Central memory CD8-positive, alpha-beta T cell (primary cell): ENCODE measurements at places on chromosomes 4 and X.
A peak's percentile ranks its signal among the peaks of the same experiment; 100 is the strongest.

DNA sequence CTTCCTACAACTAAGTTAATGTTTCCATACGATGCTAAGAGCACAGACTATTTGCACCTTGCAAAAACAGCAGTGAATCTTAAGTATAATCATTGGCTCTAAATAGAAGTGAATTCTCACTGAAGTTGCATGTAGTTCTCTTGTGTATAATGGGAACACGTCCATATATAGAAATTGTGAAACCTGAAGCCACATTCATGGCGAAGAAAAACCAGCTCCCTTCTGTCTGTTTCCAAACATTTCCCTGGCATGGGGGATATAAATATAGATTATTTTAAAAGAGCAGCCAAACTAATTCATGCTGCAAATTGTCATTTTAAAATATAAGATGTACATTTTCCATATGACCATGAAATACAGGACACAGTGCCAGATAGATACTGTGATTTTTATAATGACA, 71.1 kb downstream of the TRAM1L1 start:
- no peak for DNase-seq

DNA sequence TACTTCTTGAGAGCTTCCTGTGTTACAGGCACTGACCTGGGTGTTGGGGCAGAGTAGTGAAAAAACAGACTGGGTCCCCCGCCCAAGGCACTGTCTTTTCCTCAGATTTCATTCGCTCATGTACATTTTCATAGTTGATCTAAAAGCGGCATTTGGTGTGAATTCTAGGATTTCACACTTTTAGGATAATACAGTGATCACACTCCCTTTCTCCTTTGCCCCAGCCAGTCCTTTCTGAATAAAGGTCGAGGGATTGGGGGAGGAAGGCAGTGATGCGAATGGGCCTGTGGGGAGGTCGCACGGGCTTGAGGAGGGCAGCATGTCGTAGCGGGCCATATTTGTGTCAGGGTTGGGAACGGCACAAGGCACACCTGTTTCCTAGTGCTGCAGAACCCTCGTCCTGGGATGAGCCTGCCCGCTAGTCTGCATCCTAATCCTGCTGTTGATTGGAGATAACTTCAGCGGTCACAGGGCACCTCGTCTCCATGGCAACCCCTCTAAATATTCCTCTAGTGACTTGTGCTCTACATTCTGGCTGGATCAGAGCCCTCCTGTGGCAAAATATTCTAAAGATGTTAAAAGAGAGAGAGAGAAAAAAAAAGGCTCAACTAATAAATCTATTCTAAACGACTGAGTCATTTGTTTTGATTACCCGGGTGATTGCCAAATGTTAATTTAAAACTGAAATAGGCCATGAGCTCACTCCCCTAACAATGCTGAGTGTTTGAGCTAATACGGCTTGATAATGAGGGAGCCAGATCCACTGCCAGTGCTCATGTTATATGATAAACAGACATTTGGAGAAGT, 21.8 kb downstream of the FHL1 start:
- no peak for DNase-seq

- no peak for DNase-seq
Measured at GRCh38 chr4:159098482-159099127, 4.3 kb upstream of the RAPGEF2 start.

- DNase-seq, result no peak
Measured at GRCh38 chr4:150343796-150344195, 238.2 kb upstream of the MAB21L2 start.

GRCh38 chr4:158327525-158327924, 117.2 kb downstream of the TMEM144 start:
- DNase-seq, result no peak

DNA sequence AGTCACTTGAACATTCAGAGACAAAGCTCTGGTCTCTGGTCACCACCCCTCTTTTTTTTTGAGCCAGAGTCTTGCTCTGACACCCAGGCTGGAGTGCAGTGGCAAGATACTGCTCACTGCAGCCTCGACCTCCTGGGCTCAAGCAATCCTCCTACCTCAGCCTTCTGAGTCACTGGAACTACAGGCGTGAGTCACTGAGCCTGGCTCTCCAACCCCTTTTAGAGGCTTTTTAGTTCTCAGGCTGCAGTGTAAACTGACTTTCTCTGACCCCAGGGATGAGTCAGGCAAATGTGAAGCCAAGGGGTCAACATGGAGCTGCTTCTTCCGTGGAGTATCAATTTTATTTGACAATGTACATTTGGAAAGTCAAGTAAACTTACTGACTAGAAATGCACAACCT, 229.2 kb downstream of the PTTG2 start:
- no peak for DNase-seq

DNA sequence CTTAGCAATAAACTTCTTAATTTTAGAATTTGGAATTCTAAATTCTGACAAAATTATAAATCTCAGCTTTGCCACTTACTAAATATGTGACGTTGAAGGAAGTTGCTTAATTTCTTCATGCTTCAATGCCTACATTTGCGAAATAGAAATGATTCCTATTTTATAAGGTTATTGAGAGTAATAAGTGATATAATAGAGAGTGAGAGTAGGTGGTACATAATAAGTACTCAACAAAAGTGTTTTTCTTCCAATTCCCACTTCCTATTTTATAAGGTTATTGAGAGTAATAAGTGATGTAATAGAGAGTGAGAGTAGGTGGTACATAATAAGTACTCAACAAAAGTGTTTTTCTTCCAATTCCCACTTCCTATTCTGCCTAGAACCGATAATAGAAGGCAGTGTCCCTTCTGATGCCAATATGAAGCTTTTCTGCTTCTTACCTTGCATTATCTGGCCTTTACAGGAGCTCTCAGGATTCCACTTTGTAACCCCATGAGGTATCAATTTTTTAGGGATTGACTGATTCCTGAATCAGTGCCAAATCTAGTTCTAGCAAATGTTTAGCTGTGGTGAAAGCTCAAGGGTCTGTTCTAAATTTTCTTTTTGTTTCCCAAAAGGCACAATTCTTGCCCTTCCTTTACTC, 31.4 kb downstream of the VSIG4 start:
- DNase-seq, result no peak

- no peak for DNase-seq
Measured at GRCh38 chrX:28223991-28224390, 242.7 kb upstream of the DCAF8L1 start.

- DNase-seq, result no peak
Measured at GRCh38 chr4:8067274-8067936, 91.2 kb downstream of the ABLIM2 start.

DNA sequence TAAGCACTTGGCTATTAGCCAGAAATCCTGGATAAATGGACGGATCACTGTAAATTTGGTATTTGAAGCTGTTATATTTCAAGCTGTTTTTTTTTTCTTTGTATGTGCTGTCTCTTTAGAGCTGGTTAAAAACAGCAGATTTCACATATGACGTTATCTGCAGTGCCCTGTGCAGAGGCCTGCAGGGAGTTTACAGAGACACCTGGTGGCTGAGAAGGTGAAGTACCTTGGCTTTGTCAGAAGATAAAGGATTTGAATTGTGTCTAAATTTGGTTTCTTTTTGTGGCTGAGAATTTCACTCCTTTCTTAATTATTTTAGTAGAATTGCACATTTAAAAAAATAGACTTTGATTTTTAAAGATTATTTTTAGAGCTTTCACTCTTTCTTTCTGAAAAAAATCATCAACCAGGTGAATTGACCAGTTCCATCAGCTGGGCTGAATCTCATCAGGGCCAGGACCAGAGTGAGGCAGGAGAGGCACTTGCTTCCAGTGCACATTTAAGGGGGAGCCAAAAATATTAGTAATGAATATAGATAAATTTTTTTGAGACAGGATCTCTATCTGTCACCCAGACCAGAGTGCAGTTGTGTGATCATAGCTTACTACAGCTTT, 9.6 kb upstream of the CHRNA9 start:
- DNase-seq, result peak; percentile 64

DNA sequence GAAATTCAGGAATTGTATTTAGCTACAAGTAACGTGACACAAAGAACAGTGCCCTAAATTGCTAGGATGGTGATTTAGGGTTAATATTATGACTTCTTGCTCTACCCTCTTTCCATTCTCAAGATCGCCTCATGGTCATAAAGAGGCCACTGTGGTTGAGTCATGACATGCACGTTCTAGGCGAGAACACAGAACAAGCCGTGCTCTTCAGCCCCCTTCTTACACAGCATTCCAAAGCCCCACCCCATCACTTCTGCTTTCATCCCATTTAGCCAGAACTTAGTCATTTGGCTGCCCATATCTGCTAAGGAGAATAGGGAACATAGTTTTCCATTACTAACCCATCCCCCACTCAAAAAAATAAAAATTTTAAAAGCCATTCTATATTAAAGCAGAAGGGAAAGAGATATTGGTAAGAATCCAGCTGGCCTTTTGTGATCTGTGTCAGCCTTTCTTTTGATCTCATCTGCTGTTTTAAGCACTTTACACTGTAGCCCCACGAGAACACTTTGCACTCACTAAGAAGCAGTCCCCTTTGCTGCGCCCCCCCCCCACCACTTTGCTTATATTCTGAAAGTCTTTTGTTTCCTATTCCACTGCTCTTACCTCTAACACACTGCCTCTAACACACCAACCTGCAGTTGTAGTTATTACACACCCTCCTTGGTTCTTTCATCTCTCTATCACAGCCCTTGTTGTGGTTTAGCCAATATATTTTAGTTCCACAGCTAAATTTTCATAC, 28.4 kb downstream of the NPNT start:
- no peak for DNase-seq

GRCh38 chr4:22190855-22191254, 242.3 kb upstream of the KCNIP4 start:
- DNase-seq, result no peak

DNA sequence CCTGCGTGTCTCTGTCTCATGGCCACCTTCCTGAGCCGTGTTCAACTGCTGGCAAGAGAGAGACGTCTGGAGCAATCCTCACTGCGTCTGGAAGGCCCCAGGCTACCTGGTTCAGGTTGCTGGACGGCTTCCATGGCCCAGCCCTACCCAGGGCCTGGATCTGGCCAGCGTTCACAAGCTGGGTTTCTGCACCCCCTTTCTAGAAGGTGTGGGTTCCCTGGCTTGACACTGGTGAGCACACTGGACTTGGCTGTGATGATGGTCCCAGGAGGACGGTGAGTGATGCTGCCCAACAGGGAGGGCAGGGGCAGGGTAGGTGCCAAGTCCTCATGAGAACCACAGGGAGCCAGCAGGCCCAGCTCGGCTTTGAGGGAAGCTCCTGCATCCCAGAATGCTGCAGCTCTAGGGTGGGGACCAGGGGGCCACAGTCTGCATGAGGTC, 63.4 kb downstream of the HTRA3 start:
- no peak for DNase-seq

GRCh38 chr4:95548738-95549245, at the start of gene UNC5C:
TSS of gene UNC5C (minus strand) at chr4:95548973.
- no peak for DNase-seq

DNA sequence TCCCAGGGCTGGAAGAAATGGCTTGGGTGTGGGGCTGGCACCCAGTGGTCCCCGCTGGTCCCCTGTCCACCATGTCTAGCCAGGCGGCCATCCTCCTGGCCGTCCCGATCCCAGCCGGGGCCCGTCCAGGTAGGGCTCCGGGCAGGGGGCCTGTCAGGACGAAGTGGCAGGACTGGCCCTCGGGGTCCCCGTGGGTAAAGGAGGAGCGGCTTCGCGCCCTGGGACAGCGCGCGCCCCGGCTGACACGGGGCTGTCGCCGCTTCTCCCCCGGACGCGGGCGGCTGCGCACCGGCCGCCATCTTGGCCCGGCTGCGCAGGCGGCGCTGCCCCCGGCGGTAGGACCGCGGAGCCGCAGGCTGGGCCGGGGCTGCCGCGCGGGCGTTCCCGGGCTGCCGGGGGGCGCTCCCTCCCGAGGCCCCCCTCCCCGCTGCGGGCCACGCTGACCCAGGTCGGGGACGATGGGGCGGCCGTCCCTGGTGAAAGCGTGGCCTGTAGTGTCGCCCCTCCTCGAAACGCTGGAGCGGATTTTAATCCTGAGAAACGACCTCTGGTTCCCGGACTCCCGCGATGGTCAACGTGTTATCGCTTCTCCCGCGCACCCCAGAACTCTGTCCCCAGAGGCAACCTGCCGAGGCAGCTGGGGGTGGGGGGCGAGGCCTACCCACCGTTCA, 60.4 kb upstream of the BCOR start:
- no peak for DNase-seq

- DNase-seq, result no peak
Measured at GRCh38 chrX:30938295-30938694, 49.2 kb upstream of the TAB3 start.

DNA sequence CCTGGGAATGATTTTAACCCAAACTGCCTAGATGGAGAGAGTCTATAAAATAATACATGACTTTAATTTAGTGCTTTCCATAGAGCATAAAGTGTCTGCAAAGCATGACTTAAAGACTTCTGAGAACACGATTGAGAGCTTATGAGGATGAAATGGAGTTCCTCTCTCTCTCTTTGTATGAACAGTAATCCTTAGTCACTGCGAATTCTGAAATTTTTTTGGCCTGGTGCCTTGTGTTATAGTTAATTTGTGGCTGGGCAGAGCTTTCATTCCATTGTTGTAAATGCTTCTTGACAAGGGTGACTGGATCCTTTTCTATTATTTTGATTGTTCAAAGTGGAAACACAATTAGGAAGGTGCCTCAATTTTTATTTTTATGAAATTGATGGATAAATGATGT, 179.5 kb downstream of the CEP135 start:
- no peak for DNase-seq

DNA sequence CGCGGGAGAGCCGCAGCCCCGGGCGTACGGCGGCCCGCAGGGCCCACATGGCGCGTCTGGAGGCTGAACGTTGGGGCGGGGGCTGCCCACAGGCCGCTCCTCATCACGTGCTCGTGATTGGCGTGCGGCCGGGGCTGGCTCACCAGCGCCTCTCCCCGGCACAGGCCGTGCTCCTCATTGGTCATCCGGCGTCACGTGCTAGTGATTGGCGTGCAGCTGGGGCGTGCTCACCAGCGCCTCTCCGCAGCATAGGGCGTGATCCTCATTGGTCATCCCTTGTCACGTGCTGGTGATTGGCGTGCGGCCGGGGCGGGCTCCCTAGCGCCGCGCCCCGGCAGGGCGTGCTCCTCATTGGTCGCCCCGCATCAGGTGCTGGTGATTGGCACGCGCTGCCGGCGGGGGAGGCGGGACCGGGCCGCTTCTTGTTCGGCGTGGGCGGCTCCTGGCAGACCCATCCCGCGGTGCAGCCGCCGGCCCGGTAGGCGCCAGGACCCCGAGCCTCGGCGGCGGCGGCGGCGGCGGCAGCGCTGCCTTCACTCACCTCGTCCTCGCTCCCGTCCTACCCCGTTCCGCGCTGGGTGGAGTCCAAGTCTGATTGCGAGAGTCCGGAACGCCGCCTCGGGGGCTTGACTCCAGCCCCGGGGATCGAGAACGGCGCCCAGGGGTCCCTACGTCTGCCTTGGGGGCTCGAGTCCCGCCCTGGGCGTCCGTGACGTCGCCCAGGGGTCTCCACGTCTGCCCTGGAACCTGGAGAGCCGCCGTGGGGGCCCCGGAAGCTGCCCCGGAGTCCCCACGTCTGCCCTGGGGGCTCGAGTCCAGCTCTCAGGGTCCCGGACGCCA, at the start of gene GTPBP6:
Gene GTPBP6 (minus strand): TSS at position 58 of the 840 bp plus-strand sequence. CDS start 9 bp downstream, at position 49.
- DNase-seq, result peak; percentile 100
